ENCODE measurements at places on chromosomes 2 and 18. TPM values are rescaled to one million over a fixed set of nuclear protein-coding genes. Genes with fewer than 3 reads are reported as not detected.

- H3K4me3 ChIP-seq, result no peak overlapping the region
- no peak overlapping the region for H3K27ac ChIP-seq
- no peak for DNase-seq
- H3K4me1 ChIP-seq, result peaks cover 12% of the 10 kb centered on the region
- H3K36me3 ChIP-seq, result no peaks in the 10 kb centered on the region
- peaks cover 4% of the 10 kb centered on the region for H3K27me3 ChIP-seq
These were observed 32.9 kb downstream of the MTERF4 start for GRCh38 chr2:241068942-241069810.

DNA sequence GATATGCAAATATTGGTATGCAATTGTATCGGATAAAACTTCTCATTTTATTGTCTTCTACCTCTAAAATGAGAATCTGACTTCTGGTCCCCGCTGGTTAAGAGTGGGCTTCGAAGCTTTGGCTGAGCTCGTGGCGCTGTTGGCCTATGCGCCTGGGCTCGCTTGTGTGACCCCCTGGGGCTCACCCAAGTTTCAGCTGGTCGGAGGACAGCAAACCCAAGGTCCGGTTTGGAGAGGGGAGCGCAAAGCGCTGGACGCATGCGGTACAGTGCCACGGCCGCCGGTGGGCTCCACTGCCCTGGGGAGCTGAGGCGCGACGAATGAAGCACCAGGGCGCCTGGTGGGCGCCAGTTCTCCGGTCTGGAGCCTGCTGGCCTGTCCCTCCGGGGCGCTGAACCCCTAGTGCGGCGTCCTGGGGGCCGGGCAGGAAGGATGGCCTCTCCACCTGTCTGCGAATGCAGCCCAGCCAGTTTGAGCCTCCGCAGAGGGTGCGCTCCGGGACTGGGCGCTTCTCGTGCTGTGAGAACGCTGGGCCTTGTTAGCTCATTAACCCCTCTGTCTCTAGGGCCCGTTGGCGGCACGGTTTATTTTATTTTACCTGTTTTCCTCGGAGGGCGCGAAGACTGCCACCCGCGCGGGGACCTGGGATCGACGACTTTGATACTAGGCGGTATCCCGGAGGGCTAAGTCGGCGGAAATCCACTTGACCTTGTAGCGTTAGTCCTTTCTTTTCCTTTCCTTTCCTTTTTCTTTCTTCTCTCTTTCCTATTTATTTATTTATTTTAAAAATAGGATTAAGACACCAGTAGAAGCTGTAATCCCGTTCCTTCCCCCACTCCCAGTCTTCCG lies 10.4 kb downstream of the MEIS1 start:
- H3K4me3 ChIP-seq, result no peak overlapping the region
- peaks cover 3% of the 10 kb centered on the region for H3K36me3 ChIP-seq
- peaks cover 16% of the 10 kb centered on the region for H3K4me1 ChIP-seq

- H3K36me3 ChIP-seq, result no peaks in the 10 kb centered on the region
- peaks cover 4% of the 10 kb centered on the region for H3K27me3 ChIP-seq
- no peak overlapping the region for H3K4me3 ChIP-seq
- H3K27ac ChIP-seq, result no peak overlapping the region
These were observed 307.5 kb downstream of the GALR1 start for GRCh38 chr18:77557046-77557587.

- H3K4me1 ChIP-seq, result no peaks in the 10 kb centered on the region
- no peak overlapping the region for H3K27ac ChIP-seq
- H3K4me3 ChIP-seq, result no peak overlapping the region
- no peak for DNase-seq
- H3K27me3 ChIP-seq, result peaks cover 10% of the 10 kb centered on the region
These were observed 272.8 kb downstream of the ZNF385B start for GRCh38 chr2:179588486-179589145.

- H3K36me3 ChIP-seq, result no peaks in the 10 kb centered on the region
- no peak for DNase-seq
- H3K27me3 ChIP-seq, result no peaks in the 10 kb centered on the region
- H3K4me3 ChIP-seq, result no peak overlapping the region
- peaks cover 32% of the 10 kb centered on the region for H3K4me1 ChIP-seq
These were observed 3.4 kb downstream of the MAP4K3 start for GRCh38 chr2:39433586-39434195.

GRCh38 chr2:17538022-17538843 lies 2.3 kb upstream of the VSNL1 start:
- H3K36me3 ChIP-seq, result no peaks in the 10 kb centered on the region
- no peak overlapping the region for H3K27ac ChIP-seq
- H3K27me3 ChIP-seq, result peaks cover 58% of the 10 kb centered on the region

GRCh38 chr2:206144383-206144782 lies 14.9 kb downstream of the NDUFS1 start:
- peaks cover 7% of the 10 kb centered on the region for H3K36me3 ChIP-seq
- H3K4me3 ChIP-seq, result no peak overlapping the region
- no peaks in the 10 kb centered on the region for H3K27me3 ChIP-seq
- no peaks in the 10 kb centered on the region for H3K4me1 ChIP-seq
- no peak for DNase-seq

GRCh38 chr2:179751163-179751809 lies 110.1 kb downstream of the ZNF385B start:
- no peak overlapping the region for H3K27ac ChIP-seq
- DNase-seq, result peak; percentile 1
- no peaks in the 10 kb centered on the region for H3K4me1 ChIP-seq
- H3K36me3 ChIP-seq, result no peaks in the 10 kb centered on the region
- no peak overlapping the region for H3K4me3 ChIP-seq
- no peaks in the 10 kb centered on the region for H3K27me3 ChIP-seq

GRCh38 chr2:36650031-36650829 lies 46.3 kb upstream of the VIT start:
- no peaks in the 10 kb centered on the region for H3K4me1 ChIP-seq
- no peak for DNase-seq
- no peaks in the 10 kb centered on the region for H3K36me3 ChIP-seq
- H3K4me3 ChIP-seq, result no peak overlapping the region
- no peaks in the 10 kb centered on the region for H3K27me3 ChIP-seq

DNA sequence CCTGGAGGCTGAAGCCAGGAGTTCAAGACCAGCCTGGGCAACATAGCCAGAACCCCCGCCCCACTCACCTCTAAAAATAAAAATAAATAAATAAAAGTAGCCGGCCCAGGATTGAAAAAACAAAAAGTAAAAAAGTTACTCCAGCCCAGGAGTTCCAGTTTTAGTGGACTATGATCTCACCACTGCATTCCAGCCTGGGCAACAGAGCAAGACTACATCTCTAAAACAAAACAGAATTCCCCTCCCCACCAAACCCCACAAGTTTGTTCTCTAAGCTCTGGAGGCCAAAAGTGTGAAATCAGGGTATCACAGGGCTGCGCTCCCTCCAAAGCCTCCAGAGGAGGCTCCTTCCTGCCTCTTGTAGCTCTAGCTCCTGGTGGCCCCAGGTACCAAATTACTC lies 1.7 kb downstream of the D2HGDH start:
- no peak for DNase-seq
- H3K36me3 ChIP-seq, result no peaks in the 10 kb centered on the region
- no peaks in the 10 kb centered on the region for H3K27me3 ChIP-seq
- peak overlapping the region; percentile 89 for H3K4me3 ChIP-seq

- H3K36me3 ChIP-seq, result no peaks in the 10 kb centered on the region
- H3K27ac ChIP-seq, result no peak overlapping the region
- no peak overlapping the region for H3K4me3 ChIP-seq
These were observed 307.3 kb downstream of the TDRD15 start for GRCh38 chr2:21431078-21431477.

DNA sequence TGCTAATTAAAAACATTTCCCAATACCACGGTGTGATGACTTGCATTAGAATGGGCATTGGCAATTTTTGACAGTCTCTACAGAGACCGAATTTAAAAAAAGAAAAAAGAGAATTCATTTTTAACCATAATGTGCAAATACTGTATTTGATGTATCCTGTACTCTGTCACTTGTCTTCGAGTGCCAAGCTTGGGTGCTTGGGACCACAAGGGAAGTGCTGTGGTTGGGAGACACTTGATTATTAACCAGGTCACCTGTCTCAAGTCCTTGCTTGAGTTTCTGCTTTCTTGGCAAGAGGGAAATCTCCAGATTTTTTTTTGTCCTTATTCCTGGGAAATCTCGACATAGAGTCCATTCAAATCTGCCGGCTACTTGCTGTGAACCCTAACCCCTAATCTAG lies 209.0 kb downstream of the MC4R start:
- no peak overlapping the region for H3K27ac ChIP-seq
- no peak overlapping the region for H3K4me3 ChIP-seq
- no peaks in the 10 kb centered on the region for H3K27me3 ChIP-seq

GRCh38 chr2:237449193-237449881 lies 35.4 kb upstream of the COL6A3 start:
- no peak overlapping the region for H3K27ac ChIP-seq
- DNase-seq, result no peak
- no peak overlapping the region for H3K4me3 ChIP-seq

- no peak overlapping the region for H3K27ac ChIP-seq
- peaks cover 10% of the 10 kb centered on the region for H3K4me1 ChIP-seq
- H3K27me3 ChIP-seq, result no peaks in the 10 kb centered on the region
- no peaks in the 10 kb centered on the region for H3K36me3 ChIP-seq
- DNase-seq, result no peak
These were observed 194.6 kb downstream of the FAM210A start for GRCh38 chr18:13531681-13532325.

DNA sequence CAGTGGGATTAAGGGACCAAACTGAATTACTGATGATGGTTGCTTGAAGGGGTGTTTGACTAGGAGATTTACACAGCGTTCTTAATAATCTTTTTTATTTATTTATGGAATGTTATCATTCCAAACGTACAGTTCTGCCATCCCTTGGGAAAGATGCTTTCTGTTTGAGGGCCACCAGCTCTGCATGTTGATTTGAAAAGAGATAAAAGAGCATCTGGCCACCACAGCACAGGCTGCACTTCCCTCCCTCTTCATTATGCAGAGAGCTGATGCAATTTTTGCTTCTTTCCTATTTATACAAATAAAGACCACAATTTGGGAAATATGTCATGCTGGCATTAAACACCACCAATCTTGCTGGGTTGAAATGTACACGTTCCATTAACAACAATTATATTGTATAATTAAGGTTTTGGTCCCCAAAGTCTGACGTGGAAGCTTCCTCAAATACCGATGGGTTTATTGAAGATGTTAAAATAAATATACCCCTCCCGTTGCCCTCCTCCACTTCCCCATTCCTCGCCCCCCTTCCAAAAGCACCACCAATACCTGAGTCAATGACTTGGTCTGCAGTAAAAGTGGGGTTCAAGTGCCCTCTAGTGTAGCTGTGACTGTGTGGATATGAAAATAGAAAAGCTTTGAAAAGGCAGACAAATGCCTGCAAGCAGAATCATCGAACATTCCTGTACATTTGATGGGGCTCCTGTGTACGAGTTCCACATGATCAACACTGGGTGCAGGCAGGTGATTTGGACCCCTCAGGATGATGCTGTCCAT lies 211.9 kb downstream of the HRH4 start:
- no peak overlapping the region for H3K27ac ChIP-seq
- no peak for DNase-seq
- H3K36me3 ChIP-seq, result no peaks in the 10 kb centered on the region
- no peaks in the 10 kb centered on the region for H3K4me1 ChIP-seq
- peaks cover 6% of the 10 kb centered on the region for H3K27me3 ChIP-seq
- no peak overlapping the region for H3K4me3 ChIP-seq

DNA sequence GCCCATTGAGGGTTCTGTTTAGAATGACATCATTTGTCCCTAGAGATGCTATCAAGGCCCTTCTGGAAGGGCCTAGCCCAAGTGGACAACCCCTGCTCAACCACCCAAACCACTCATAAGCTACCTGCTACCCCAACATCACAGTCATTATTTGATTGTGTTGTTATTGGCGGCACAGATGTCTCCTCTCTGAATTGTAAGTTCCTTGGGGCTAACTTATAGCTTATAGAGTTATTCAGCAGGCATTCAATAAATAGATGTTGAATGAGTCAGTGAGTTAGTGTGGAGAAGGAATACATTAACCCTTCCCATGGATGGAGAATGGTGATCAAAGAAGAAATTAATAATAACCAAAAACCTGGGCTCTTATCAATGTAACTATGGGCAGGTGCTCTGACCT lies 80.0 kb downstream of the ACAA2 start:
- peaks cover 9% of the 10 kb centered on the region for H3K27me3 ChIP-seq
- H3K27ac ChIP-seq, result no peak overlapping the region
- H3K36me3 ChIP-seq, result no peaks in the 10 kb centered on the region
- H3K4me3 ChIP-seq, result no peak overlapping the region
- no peaks in the 10 kb centered on the region for H3K4me1 ChIP-seq

- H3K4me1 ChIP-seq, result no peaks in the 10 kb centered on the region
- H3K4me3 ChIP-seq, result no peak overlapping the region
- DNase-seq, result no peak
- H3K27ac ChIP-seq, result peak overlapping the region; percentile 79
These were observed 125.7 kb upstream of the SNTG2 start for GRCh38 chr2:824954-825353.

GRCh38 chr2:16215902-16216557 lies 275.7 kb downstream of the MYCN start:
- H3K36me3 ChIP-seq, result no peaks in the 10 kb centered on the region
- H3K27me3 ChIP-seq, result no peaks in the 10 kb centered on the region
- no peak overlapping the region for H3K27ac ChIP-seq
- no peaks in the 10 kb centered on the region for H3K4me1 ChIP-seq
- no peak overlapping the region for H3K4me3 ChIP-seq
- DNase-seq, result no peak

- no peaks in the 10 kb centered on the region for H3K4me1 ChIP-seq
- no peak overlapping the region for H3K27ac ChIP-seq
- H3K27me3 ChIP-seq, result no peaks in the 10 kb centered on the region
- no peak for DNase-seq
These were observed 14.4 kb downstream of the OTOF start for GRCh38 chr2:26463244-26464192.

- H3K27ac ChIP-seq, result no peak overlapping the region
- H3K4me3 ChIP-seq, result no peak overlapping the region
- H3K27me3 ChIP-seq, result no peaks in the 10 kb centered on the region
- H3K4me1 ChIP-seq, result no peaks in the 10 kb centered on the region
- no peaks in the 10 kb centered on the region for H3K36me3 ChIP-seq
These were observed 109.0 kb upstream of the CELF4 start for GRCh38 chr18:37674570-37674969.

DNA sequence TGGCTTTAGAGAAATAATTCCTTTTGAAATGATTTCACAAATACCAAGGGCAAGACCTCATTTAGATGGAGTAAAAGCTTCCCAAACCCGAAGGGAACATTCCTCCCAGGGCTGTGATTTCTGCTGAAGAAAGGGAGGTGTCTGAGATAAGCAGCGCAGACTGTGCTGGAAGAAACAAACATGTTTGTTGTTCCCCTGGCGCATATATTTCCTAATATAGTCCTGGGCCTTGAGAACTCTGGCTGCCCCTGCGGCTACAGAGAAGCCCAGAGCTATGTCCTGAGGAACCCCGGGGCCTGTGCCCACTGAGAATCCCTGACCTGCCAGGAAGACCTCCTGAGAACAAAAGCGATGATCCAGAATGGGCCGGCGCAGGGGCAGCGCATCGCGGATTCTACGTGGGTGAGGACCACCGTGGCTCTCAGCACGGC lies 372.6 kb upstream of the NT5C1B start:
- H3K36me3 ChIP-seq, result peaks cover 8% of the 10 kb centered on the region
- H3K4me3 ChIP-seq, result no peak overlapping the region
- no peak for DNase-seq
- H3K27me3 ChIP-seq, result no peaks in the 10 kb centered on the region
- no peak overlapping the region for H3K27ac ChIP-seq

The NPAS2 gene
- polyA plus RNA-seq, result not detected

The COL3A1 gene
- polyA plus RNA-seq, result not detected

The TFCP2L1 gene
- polyA plus RNA-seq, result not detected

The PLCD4 gene
- not detected for polyA plus RNA-seq

The CCBE1 gene
- polyA plus RNA-seq, result not detected

The MYO5B gene
- not detected for polyA plus RNA-seq

The LYPD6 gene
- not detected for polyA plus RNA-seq

The FAP gene
- polyA plus RNA-seq, result not detected
